Mesenteric fat pad (tissue), 1 donor: ENCODE measurements at places on chromosomes 2 and 18. TPM values are rescaled to one million over a fixed set of nuclear protein-coding genes. Genes with fewer than 3 reads are reported as not detected.

The FAM237A gene
- not detected for total RNA-seq

DNA sequence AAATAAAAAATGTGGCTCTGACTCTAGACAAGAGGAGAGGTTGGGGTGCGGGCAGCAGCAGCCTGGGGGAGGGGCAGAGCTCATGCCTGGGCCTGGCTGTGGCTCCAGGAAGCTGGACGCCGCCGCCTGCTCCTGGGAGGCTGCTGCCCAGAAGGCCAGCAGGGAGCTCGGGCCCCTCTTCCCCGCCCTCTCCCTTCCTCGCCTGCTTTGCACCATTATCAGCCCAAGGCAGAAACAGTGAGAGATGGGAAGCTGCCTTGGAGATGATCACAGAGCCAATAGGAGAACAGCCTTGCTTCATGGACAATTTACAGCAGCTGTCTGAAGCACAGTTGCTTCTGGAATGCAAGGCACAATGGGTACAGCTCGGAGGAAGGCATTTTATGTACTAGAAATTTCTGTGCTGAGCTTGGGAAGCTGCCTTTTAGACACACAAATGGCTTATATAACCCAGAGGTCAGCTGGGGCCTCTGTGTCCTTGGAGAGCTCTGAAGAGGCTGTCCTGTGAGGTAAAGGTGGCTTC is 55.3 kb upstream of the AFF3 start:
- DNase-seq, result peak; percentile 88

GRCh38 chr2:236714080-236714479 is 144.5 kb downstream of the ACKR3 start:
- peak; percentile 33 for DNase-seq

DNA sequence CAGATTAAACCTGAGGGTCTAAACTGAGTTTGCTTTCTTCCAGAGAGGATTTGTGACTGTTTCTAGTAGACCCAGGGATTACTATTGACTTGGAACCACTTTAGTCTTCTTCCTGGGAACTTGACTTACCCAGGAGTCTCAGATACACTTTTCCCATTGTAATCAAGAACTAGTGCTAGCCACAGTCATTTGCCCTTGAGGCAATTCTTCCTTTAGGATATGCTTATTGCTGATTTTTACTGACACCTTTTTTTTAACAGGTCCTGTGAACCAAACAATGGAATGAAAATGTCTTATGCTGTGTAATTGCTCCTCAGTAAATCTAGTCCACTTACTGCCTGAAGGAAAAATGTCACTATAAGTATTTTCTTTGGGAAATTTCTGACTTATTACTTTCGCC is 78.3 kb downstream of the TAF4B start:
- no peak for DNase-seq

GRCh38 chr18:44090453-44090852 is 590.2 kb upstream of the SETBP1 start:
- no peak for DNase-seq

The POMC gene
- total RNA-seq, result 3.4 TPM

DNA sequence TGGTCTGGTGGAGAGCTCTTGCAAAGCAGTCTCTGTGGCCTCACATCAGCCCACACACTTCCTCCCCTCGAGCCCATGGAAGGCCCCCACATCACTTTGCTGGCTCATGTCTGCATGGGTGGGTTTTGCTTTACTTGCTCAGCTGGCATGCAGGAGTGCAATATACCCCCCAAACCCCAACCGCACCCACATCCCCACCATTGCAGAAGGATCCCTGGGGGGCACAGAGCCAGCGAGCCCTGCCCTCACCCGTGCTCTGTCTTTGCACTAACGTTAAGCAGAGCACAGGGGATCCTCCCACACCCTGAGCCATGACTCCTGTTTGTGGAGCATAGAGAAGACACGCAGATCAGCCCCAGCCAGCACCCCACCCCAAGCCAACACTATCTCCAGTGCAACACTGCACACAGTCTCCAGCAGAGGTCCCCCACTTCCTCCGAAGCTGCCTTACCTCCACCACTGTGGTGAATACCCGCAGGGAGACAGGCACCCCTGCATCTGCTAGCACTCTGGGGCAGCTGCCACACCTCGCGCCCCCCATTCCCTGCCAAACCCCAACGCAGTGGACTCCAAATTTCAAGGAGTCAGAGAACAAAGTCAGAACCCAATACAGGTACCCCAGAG is 177.8 kb upstream of the RGPD4 start:
- no peak for DNase-seq

The MC4R gene
- not detected for total RNA-seq

- DNase-seq, result no peak
Observed at GRCh38 chr18:44862112-44862511, 181.4 kb downstream of the SETBP1 start.

- DNase-seq, result no peak
Observed at GRCh38 chr2:19772981-19773380, 128.8 kb downstream of the TTC32 start.

DNA sequence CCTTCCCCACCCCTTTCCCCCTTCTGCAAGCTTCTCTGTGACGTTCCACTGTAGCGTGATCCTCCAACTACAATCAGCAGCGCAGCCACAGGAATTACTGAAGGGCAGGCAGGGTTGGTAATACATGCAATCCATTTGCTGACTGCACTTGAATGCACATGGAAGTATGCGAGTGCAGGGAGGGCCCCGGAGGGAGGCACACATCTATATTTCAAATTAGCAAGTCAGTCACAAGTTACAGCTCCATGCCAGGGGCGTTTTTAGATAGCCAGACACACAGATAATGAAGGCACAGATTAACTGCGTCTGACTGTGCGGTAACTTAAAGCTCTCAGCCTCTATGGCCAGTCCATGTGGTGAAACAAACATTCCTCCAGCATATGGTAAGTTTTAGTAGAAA is 209.2 kb upstream of the GATA6 start:
- no peak for DNase-seq

The TWSG1 gene
- 20.4 TPM for total RNA-seq

- no peak for DNase-seq
Observed at GRCh38 chr18:44409071-44409470, 271.6 kb upstream of the SETBP1 start.

The COL3A1 gene
- 351 TPM for total RNA-seq

- DNase-seq, result peak; percentile 84
Observed at GRCh38 chr2:10776231-10776977, 36.2 kb downstream of the PDIA6 start.

- DNase-seq, result no peak
Observed at GRCh38 chr18:666177-666576, 8.7 kb downstream of the TYMS start.

The ASB18 gene
- not detected for total RNA-seq

The NAT8 gene
- total RNA-seq, result not detected

The HOXD3 gene
- 5.3 TPM for total RNA-seq

DNA sequence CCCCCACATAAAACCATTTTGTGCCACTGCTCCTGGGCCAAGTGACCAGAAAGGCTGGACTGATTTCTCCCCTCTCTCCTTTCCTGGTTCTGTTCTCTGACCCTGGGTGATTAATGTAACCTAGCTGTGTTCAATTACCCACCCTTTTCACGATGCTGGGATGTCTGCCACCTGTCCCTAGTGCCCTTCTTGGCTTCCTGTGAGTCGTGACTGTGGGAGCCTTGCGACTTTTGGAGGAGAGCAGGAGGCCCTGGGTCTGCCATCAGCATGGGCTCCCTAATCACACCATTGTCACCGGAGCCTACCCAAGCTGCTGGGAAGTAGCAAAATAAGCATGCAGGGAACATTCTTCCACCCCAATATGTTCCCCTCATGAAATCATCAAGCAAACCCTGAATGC is 38.3 kb downstream of the SRSF7 start:
- no peak for DNase-seq

The CPS1 gene
- total RNA-seq, result 3.8 TPM

The PLB1 gene
- total RNA-seq, result 6.3 TPM

GRCh38 chr2:207123335-207123744 is 42.4 kb downstream of the KLF7 start:
- DNase-seq, result no peak

GRCh38 chr2:2644040-2644439 is 313.0 kb upstream of the MYT1L start:
- DNase-seq, result no peak

- no peak for DNase-seq
Observed at GRCh38 chr18:10410472-10411308, 43.7 kb upstream of the APCDD1 start.

DNA sequence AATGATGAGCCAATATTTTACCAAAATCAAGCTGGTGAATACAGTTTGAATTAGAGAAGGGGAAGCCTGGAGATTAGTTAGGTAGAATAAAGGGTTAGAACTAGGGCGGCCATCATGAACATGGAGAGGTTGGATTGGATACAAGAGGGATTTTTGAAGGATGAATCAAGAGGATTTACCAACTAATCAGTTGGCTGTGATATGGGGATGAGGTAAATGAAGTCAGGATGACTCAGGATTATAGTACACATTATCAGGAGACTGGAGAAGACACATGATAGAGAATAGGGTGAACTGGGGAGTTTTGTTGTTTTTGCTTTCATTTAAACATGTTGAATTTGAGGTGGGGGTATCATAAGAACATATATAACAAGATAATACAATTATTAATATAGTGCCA is 73.8 kb upstream of the PROKR1 start:
- DNase-seq, result no peak
